ENCODE measurements at places on chromosomes 11 and 22. TPM values are rescaled to one million over a fixed set of nuclear protein-coding genes. Genes with fewer than 3 reads are reported as not detected.

The ASPHD2 gene
- total RNA-seq, result 0.21 TPM

The LIN7C gene
- 30.8 TPM for total RNA-seq

The C22orf39 gene
- 55.7 TPM for total RNA-seq

The SLC43A3 gene
- 21.6 TPM for total RNA-seq

The TCN1 gene
- total RNA-seq, result not detected

Data from myocyte (in vitro differentiated cells).